HuH-7 (cell line): ENCODE measurements at places on chromosomes 12 and 14.

- no peak for DNase-seq
These were observed 10.1 kb downstream of the KRT80 start for GRCh38 chr12:52181746-52182145.

DNA sequence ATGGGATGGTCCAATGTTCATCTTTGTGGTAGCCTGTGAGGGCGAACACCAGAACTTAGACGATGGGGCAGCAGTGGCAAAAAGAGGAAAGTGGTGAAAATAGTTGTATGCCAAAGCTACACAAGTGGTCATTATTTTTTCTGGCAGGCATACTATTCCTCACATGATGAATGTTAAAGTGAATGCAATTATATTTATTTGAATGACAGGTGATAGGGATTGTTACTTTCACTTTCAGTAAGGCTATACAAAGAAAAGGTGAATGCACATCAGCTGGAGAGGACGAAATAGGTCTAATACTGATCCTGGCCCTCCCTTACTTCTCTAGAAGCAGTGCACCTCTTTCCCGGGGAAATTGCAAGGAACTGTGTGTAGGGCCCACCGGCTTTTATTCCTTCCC, 470.1 kb downstream of the TMTC2 start:
- no peak for DNase-seq

DNA sequence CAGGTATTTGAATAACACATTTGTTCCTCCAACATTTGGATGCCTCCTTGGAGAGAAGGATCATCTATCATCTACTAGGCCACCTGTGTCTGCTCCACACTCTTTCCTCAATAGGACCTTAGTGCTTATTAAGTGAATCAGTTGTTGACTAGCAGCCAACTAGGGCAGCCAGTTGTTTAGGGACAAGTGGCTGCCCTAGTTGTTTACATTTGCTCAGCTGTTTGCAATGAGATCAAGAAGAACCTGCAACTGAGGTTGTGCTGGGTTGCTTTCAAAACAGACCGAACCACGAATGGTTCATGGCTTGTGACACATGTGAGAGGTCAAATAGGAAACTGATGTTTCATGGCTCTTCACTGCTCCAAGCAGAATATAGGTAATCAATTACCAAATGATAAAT, 53.8 kb downstream of the TMCC3 start:
- DNase-seq: no peak

DNA sequence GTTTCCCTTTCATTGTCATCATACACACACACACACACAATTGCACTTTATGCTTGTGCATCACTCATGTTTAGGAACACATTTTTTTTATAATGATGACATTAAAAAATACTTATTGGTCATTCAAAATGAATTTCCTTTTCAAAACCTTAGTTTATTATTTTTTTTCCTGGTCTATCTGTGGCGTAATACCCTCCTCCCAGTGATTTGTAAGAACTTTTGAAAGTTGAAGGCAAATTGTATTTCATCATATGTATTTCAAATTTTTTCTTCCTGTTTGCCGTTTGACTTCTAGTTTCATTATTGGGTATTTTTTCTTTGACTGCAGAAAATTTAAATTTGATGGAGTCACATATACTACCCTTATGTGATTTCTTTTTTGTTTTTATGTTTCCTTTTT, 2.5 kb upstream of the LRRK2 start:
- no peak for DNase-seq

- DNase-seq: no peak
These were observed 68.2 kb downstream of the C2CD5 start for GRCh38 chr12:22476133-22476532.

GRCh38 chr14:85527445-85528035, 2.4 kb upstream of the FLRT2 start:
- DNase-seq: no peak

GRCh38 chr12:2271961-2272360, 219.2 kb downstream of the CACNA1C start:
- no peak for DNase-seq

DNA sequence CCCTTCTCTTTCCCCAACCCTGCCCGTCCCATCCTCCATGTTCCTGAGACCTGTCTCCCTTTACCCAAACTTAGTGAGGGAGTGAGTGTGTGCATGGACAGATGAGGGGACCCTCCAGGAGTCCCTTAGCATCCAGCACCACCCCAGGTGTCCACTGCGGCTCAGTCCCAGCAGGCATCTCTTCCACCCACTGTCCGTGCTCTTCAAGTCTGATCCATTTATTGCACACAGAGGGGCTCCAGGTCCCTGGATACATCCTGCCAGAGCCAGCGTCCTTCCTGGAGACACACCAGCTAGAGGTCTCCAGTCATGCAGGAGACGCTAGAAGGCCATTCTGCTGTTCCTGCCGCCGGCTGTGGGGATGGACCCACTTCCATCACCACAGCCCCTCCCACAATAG, 239.2 kb downstream of the ADGRD1 start:
- no peak for DNase-seq

GRCh38 chr14:102055181-102055901, 31.5 kb downstream of the HSP90AA1 start:
- DNase-seq: no peak

GRCh38 chr14:64766430-64767151, 62.4 kb downstream of the PLEKHG3 start:
- DNase-seq: no peak

GRCh38 chr14:102805371-102805891, 28.2 kb downstream of the TRAF3 start:
- DNase-seq: no peak
